ENCODE measurements at places on chromosomes 4 and X.

GRCh38 chr4:155565776-155566175 lies 100.9 kb upstream of the GUCY1A1 start:
- no peak for DNase-seq

DNA sequence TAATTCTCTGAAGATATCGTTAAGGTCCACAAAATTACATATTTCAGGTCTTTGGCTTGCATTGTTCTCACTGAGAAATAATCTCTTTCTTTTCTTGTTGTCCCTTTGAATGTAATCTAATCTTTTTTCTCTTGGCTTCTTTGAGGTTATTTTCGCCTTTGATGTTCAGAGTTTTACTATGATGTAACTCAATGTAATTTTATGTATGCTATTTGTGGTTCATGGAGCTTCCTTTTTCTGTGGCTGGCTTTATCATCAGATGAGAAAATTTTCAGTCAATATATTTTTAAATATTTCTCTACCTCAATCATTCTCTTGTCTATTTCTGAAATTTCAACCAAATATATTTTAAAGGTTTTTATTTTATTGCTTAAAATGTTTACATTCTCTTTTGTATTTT lies 672.2 kb downstream of the TRAM1L1 start:
- no peak for DNase-seq

DNA sequence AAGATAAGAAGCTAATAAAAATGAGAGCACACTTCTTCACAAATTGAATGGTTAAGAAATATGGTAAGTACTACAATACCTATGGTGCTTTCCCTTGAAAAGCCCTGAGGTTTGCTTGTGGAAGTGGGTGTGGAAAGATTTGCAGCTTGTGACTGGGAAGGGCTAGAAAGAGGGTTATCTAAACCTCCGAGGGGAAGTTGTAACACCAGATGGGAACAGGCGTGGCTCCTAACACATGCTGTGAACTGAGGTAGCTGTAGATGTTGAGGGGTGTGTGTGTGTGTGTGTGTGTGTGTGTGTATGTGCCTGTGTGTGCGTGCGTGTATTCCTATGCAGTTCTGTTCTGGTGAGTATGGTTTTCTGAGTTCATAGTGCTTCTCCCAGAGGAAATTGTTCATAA lies 21.5 kb downstream of the FRMPD4 start:
- DNase-seq = no peak

- no peak for DNase-seq
Measured at GRCh38 chr4:74874753-74875367, 58.1 kb upstream of the PARM1 start.

DNA sequence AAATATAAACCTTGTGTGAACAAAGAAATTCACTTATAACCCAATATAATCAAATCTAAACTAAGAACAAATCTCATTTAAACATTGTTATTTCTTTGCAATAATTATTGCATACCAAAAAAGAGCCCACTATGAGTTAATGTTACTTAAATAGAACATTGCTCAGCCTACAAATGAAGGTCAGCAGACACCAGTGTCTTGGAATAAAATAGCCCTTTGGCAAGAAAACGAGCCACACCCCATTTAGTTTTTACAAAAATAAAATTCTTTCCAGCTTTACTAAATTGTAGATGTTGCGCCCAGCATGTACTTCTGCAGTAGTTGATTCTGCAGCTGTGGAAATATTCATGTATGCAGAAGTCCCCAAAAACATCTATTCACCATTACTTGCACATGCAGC lies 12.2 kb downstream of the PLS3 start:
- no peak for DNase-seq

GRCh38 chr4:103011378-103012025 lies 8.0 kb downstream of the SLC9B1 start:
- DNase-seq = no peak

- no peak for DNase-seq
Measured at GRCh38 chrX:63128509-63128908, 222.6 kb downstream of the SPIN4 start.

DNA sequence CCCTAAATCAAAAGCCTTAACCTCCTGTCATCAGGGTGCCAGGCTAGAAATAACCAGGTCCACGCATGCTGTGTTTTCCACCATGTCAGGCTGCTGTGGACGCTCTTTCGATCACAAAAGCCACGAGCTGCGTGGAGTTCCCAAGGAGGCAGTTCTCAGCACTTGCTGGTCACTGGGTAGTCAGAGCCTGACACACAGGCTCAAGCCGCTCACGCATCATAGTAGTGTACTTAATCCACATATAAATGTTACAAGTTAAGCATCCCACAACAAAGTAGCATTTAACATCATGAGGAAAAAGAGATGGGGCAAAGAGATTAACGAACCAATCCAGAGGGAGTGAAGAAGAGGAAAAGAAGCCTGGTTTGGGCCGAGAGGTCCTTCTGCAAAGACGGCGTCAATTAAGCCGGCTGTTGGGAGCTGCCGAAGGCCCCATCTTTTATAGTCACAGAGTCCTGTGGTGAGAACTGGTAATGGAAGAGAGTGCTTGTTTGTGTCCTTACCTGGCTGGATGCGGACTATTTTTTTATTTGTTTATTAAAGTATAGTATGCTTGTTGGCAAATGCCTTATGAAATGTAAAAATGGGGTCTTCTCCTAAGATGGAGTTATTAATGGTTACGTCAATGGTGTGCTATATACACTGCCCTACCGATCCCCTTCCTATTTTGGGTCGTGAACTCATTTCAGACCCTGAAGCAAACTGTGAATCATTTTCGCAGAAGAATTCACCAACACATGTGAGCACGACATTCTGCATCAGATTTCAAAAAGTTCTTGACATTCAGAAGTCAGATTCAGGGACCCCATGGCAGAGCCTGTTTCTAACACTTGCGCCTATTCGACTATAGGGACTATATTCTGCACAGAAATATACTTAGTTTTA lies 675 bp downstream of the PRIMPOL start:
- DNase-seq = no peak

DNA sequence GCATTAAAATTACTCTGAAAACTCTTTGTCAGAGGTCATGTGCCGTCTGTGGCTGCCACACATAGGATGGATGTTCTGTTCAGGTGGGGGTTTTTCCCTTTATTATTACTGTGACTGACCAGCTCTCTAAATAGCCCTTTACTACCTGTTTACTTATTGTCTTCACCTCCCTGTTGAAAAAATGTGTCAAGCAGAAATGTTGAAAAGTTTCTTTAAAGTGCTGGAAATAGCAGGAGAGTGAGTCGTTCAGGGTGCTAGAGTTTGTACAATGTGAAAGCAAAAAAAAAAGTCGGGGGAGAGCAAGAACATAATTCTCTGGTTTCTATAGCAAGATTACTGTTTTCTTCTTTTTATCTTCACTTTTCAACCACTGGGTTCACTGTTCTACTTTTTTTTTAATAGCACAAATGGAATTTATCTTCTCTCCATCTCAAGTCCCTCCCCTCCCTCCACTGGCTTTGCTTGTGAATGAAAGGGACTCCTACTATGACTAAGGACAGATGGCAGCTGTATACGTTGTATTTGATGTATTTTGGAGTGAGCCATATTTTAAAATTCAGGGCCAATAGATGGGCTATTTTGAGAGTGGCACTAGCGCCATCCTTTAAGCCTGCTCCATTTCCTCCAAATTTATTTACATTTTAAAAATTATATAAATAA lies 33.3 kb downstream of the ARX start:
- no peak for DNase-seq

DNA sequence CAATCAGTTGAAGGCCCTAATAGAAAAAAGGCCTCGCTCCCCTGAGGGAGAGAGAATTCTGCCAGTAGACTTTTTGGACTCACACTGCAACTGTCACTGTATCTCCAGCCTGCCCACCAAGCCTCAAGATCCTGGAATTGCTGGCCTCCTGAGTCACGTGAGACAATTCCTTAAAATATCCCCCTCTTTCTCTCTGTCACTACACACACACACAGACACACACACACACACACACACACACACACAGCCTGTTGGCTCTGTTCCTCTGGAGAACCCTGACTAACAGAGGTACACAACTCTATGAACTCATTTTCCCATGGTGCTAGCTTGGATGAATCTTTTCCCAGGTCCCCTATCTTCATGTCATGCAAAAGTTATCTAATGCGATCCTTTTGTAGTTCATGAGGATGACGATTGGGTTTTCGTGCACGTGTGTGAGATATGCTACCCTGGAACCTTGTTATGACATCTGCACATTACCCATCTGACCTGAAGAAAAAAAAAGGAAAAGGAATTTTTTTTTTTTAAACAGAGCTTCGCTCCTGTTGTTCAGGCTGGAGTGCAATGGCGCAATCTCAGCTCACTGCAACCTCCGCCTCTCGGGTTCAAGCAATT lies 13.7 kb downstream of the CLRN2 start:
- no peak for DNase-seq

Measured in NCI-H2107 (cell line).